Activated CD8-positive, alpha-beta memory T cell treated with anti-CD3 and anti-CD28 coated beads for 48 hours (primary cell): ENCODE measurements at places on chromosomes 3 and 15.

- DNase-seq = no peak
Measured at GRCh38 chr15:31269816-31270575, 56.6 kb upstream of the KLF13 start.

GRCh38 chr3:140574375-140574774 lies 103.5 kb upstream of the TRIM42 start:
- no peak for DNase-seq

DNA sequence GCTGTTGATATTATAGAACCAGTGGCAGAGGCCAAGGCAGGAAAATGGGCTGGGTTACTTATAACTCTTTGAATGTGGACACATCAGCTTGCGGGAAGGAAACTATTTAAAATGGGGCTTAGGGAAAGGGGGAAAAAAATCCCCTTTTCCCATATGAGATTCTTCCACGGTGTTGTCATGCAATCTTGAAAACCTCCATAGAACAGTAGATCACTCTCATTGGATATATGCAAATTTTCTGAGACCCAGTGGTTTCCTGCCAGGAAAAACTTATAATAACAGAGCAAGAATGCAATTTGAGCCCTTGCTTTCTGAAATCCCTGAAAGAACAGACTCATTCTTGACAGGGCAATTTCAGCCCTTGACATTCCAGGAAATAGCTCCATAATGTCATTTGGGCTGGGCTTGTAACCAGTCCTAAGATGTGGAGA lies 31.1 kb downstream of the TMEM212 start:
- no peak for DNase-seq

DNA sequence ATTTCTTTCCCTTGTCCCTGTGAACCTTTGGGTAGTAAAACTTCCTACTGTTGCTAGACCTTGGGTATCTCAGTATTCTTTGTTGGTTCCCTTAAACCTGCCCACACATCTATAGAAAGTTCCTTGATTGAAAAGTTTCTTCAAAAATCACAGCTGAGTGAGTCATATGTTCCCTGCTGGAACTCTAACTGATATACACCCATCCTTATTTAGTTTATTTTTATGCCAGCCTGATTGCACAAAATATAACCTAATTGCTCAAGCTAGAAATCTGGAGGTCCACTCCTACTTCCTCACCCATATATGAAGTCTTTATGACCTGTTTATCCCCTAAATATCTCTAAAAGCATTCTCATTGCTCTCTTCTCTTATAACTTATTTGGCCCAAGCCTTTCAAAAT lies 13.7 kb upstream of the GJD2 start:
- DNase-seq = no peak

GRCh38 chr3:127286571-127287140 lies 1.2 kb downstream of the PRR20G start:
- DNase-seq = no peak

DNA sequence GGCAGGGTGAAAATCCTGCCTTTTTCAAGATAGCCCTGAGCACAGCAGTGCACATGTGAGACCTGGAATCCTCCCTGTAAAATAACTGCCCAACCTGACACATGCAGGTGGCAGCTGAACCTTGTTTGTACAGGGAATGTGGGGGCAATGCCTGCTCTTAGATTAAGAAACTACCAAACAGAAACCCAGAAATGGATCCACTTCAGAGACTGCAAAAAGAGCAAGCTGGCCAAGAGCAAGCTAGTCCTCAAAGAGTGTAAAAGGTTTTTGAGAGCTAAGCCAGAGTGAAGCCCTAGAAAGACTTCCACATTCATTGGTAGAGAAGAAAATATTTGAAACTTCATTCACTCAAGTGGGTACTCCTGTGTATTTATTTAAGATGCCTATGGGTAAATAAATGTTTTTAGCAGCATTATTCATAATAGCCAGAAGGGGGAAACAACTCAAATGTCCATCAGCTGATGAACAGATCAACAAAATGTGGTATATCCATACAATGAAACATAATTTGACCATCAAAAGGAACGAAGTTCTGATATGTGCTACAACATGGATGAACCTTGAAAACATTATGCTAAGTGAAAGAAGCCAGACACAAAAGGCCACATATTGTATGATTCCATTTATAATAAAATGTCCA lies 96.0 kb upstream of the TSC22D2 start:
- DNase-seq = no peak

DNA sequence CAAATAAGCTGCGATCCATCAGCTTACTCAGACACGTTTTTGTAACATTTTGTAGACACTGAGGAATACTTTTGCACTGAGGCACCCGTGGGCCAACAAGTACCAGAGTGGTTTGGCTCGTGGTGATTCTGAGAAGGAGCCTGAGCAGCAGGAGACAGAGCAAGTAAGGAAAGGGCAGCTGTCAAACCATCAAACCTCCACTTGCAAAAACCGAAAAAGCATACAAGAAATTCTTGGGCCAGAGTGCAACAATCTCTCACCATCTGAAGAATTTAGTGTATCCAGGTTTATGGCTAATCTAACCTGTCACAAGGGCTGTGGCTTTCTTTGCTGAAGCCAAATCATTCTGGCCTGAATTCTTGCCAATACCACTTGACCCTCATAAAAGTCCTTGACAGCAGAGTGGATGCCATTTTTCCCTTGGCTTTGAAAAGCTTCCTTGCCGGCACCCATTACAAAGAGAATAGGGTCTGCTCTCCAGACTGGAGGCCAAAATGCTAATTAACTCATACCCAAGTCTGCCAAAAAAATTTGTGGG lies 56.7 kb downstream of the MYO1E start:
- DNase-seq = no peak

DNA sequence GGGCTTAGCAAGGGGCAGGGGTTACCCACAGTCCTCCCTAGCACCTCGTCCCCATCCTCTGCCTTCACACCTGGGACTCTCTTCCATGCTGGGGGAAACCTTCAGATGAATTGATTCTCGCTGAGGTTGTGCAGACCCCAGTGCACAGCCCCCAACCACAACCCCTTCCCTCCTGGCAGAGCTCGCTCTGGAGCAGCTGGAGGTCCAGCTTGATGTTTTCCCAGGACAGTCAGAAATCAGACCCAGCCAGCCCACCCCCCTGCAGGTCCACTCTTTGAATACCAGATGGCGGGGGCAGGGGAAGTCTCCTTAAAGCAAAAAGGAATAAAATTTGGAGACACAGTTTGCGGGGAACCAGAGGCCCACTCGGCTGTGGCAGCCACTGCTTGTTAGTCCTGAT lies 234.4 kb downstream of the XXYLT1 start:
- no peak for DNase-seq

- DNase-seq = no peak
Measured at GRCh38 chr3:49711489-49711888, 8.0 kb downstream of the AMIGO3 start.

- DNase-seq = no peak
Measured at GRCh38 chr3:65402597-65402996, 636.1 kb downstream of the MAGI1 start.

DNA sequence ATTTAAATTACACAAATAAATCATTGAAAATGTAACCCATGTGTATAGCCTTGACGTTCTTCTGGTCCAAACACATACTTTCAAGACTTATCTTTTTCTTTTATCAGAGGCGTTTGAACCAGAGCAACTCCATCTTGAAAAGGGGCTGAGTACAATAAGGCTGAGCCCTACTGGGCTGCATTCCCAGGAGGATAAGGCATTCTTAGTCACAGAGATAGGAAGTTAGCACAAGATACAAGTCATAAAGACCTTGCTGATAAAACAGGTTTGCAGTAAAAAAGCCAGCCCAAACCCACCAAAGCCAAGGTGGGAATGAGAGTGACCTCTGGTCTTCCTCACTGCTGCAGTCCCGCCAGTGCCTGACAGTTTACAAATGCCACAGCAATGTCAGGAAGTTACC lies 101.0 kb upstream of the IGSF10 start:
- no peak for DNase-seq

DNA sequence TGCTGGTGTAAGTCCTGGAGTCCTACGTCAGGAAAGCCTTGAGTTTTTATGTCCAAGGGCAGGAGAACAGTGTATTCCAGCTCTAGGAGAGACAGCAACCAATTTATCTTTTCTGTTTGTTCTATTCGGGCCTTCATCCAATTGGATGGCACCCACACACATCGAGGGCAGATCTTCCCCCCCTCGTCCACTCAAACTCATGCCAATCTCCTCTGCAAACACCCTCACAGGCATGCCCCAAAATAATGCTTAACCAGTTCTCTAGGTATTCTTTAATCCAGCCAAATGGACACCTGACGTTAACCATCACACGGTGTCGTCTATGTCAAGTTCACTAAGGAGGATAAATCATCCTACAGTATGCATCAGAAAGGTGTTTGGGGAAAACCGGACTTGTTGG lies 102.5 kb upstream of the TRPM1 start:
- DNase-seq = no peak

GRCh38 chr3:149519912-149520311 lies 45.4 kb downstream of the TM4SF4 start:
- no peak for DNase-seq

DNA sequence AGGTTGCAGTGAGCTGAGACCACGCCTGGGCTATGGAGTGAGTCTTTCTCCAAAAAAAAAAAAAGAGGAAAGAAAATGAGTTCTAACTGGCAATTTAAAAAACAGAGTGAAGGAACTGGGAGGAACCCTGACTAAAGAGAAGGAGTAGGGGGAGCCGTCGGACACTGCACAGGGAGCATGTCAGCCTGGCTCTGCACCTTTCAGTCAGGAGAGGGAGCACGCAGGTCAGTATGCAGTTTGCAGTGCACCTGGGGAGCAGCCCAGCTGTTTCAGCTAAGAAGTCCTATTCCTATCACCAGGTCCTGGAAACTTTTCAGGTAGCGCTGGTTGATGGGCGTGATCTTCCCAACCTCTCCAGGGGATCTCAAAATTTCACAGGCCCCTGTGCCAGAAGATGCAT lies 14.9 kb upstream of the ZXDC start:
- DNase-seq = no peak

DNA sequence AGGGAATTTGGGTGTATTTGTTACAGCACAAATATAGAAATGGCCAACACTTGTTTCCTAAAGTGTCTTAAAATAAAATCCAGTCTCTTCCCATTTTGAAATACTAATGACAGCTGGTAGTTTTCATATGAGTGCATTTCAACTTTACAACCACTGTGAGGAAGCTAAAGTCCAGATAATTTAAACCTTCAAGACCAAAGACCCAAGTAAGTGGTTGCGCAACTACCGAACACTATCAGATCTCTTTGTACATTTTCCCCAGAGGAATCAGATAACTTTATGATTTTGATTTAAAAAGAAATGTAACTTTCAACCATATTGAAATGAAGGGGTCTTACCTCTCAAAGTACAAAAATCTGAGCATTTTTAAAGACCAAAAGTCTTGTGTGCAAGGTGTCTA lies 14.3 kb downstream of the BCL2L10 start:
- no peak for DNase-seq

GRCh38 chr3:69433121-69433968 lies 47.5 kb upstream of the FRMD4B start:
- DNase-seq = no peak

DNA sequence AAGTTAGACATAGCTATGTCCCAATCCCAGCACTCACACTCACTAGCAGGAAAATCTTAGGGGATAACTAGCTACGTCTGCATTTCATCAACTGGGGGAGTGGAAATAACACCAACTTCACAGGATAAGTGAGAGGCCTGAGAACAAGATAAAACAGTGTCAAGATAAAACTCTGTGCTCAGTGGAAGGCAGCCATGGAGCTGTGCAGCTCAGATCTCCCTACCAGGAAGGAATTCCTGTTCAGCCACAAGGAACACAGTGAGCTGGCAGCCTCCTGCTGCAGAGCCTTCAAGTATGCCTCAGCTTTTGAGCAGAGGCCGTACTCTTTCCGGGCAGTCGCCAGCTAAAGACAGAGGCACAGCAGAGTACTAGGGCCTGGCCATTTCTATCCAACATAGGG lies 115.8 kb upstream of the TOPAZ1 start:
- DNase-seq = no peak

DNA sequence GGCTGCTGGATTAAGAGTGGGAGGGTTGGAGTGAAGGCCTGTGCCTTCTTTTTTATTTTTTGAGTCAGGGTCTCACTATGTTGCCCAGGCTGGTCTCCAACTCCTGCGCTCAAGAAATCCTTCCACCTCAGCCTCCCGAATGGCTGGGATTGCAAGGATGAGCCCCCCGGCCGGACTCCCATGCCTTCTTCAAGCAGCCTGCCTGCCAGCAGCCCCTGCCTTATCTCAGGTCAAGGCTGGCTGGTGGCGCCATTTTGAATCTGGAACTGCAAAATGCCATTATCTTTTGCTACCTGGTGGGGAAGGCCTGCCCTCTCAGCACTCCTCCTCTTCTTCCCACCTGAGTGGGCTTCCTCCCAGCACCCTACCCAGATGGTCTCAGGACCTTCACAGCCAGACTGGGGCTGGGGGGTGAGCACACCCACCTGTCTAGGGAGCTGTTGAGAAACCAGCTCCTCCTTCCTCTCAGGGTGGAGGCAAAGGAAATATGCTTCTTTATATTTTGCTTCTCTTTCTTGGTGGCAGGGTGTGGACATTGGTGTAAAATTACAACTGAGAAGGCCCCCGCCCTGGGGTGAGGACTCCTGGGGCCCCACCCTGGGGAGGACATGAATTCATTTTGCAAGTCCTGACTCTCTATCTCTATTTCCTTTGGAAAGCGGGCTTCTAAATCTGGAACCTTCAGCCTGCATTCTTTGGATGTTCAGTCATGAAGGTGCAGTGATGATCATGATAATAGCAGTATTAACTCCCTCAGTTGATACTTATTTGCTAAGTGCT lies 7.7 kb upstream of the FLNB start:
- DNase-seq = no peak

DNA sequence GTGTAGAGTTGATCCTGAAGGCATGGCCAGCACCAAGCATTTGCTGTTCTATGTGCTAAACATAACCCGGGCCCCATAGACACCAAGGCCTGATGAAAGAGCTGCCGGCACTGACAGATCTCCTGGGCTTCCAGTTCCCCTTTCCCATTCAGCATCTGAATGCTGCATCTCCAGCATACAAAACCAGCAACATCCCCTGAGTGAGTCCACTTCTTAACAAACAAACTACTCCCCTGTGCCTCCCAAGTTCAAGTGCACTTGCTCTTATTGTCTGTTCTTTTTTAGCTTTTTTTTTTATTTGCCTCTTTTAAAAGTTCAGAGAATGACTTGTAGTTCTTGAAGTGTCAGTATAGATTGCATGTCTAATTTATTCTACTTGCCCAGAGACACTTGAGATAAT lies 156.0 kb downstream of the EDEM1 start:
- no peak for DNase-seq

DNA sequence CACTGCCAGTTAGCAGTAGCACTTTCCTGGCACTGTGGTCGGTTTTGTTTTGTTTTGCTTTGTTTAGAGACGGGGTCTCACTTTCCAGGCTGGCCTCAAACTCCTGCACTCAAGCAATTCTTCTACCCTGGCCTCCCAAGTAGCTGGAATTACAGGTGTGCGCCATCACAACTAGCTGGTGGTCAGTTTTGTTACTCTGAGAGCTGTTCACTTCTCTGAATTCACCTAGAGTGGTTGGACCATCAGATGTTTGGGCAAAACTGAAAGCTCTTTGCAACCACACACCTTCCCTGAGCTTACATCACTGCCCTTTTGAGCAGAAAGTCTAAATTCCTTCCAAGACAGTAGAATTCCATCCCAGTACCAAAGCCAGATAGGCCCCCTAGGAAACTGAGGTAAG lies 22.6 kb downstream of the CLDN18 start:
- DNase-seq = no peak

- no peak for DNase-seq
Measured at GRCh38 chr3:64104006-64104405, 80.7 kb upstream of the PSMD6 start.
